Endodermal cell (in vitro differentiated cells): ENCODE measurements at places on chromosomes 12 and 14. TPM values are rescaled to one million over a fixed set of nuclear protein-coding genes. Genes with fewer than 3 reads are reported as not detected.
A peak's percentile ranks its signal among the peaks of the same experiment; 100 is the strongest.

The PZP gene
- 0.20 TPM in 1 of 2 replicates, not detected in the other for total RNA-seq

The FGF6 gene
- not detected in 2 replicates for total RNA-seq

DNA sequence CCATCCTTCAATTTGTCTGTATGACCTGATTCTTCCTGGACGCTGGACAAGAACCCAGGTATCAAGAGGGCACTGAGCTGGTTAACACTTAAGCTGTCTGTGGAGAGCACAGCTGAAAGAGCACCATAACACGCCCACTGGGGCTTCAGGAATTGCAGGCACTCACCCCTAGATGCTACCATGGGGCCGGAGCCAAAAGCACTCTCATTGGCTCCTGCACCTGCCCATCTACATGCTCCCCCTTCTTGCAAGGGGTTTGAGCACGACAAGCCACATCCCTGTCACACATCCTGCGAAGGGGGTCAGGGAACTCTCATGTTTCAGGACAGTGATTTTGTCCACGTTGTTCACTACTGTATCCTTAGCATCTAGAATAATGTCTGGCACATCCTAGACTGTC, 35.1 kb upstream of the TBC1D15 start:
- peaks cover under 1% of the 10 kb centered on the region for H3K27me3 ChIP-seq
- no peak overlapping the region for H3K4me3 ChIP-seq
- no peaks in the 10 kb centered on the region for H3K36me3 ChIP-seq
- H3K27ac ChIP-seq = no peak overlapping the region

- no peak overlapping the region for H3K4me3 ChIP-seq
- H3K36me3 ChIP-seq = no peaks in the 10 kb centered on the region
- H3K27me3 ChIP-seq = peaks cover 4% of the 10 kb centered on the region
- H3K4me1 ChIP-seq = peaks cover 10% of the 10 kb centered on the region
- no peak overlapping the region for H3K27ac ChIP-seq
Measured at GRCh38 chr12:94618995-94619695, 31.2 kb downstream of the TMCC3 start.

GRCh38 chr12:111298582-111299436, 70.1 kb downstream of the PHETA1 start:
- H3K4me3 ChIP-seq = no peak overlapping the region
- H3K4me1 ChIP-seq = no peaks in the 10 kb centered on the region
- H3K27ac ChIP-seq = no peak overlapping the region
- peak; percentile 97 for DNase-seq
- no peaks in the 10 kb centered on the region for H3K27me3 ChIP-seq

GRCh38 chr12:95114766-95115405, 41.5 kb upstream of the NR2C1 start:
- H3K36me3 ChIP-seq = peaks cover 81% of the 10 kb centered on the region
- no peak overlapping the region for H3K27ac ChIP-seq
- H3K4me3 ChIP-seq = no peak overlapping the region
- no peak for DNase-seq
- no peaks in the 10 kb centered on the region for H3K27me3 ChIP-seq

DNA sequence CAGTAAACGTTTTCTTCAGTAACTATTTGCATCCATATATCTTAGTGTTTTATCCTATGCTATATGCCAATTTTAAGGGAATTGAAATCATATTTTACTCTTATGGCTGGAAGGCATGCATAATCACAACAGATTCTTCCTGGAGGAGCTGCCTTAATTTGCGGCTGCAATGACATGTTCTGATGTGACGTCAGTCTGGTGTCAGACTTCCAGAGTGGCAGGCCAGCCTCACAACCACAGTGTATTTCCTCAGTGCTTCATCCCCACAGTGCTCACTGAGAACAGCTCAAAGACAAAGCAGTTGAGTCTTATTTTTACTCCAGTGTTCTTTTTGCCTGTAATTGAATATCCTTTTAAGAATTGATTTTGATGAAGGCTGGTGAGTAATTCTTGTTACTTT, 107.1 kb downstream of the PLEKHA5 start:
- H3K4me1 ChIP-seq = peaks cover 4% of the 10 kb centered on the region
- no peak overlapping the region for H3K4me3 ChIP-seq
- no peak overlapping the region for H3K27ac ChIP-seq

DNA sequence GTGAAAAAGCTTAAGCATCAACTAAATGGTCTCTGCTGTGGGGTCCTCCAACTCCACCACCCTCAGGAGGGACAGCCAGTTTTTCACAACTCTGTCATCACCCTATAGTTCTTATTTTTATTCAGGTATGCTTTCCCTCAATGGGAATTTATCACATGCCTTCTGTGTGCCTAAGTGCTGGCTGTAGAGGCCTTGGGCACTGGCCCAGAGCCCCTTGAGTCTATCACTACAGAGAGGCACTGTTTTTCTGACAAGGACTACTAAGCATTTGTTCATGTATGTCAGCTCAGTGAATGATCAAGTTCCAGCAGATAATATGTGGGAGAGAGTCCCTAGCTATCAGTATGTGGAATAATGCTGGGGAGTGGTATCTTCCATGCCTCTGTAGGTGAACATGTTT, 463.9 kb downstream of the NPAS3 start:
- no peak for DNase-seq
- H3K27ac ChIP-seq = no peak overlapping the region
- H3K4me1 ChIP-seq = no peaks in the 10 kb centered on the region
- H3K36me3 ChIP-seq = no peaks in the 10 kb centered on the region
- H3K27me3 ChIP-seq = peaks cover 3% of the 10 kb centered on the region
